Naive B cell (primary cell): ENCODE measurements at places on chromosomes 5 and 9.

DNA sequence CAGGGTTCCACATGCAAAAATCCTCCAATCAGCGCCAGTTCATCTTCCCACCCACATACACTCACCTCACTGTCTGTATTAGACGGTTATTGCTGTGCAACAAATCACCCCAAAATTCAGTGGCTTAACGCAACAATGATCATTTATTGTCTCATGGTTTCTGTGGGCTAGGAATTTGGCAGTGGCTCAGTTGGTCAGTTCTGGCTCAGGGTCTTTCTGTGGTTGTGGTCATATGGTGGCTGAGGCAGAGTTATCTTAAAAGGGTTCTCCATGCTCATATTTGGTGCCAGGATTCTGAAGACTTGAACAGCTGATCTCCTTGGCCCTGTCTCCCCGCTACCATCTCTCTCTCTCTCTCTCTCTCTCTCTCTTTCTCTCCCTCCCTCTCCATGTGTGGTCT is 12.9 kb downstream of the ZNF618 start:
- DNase-seq, result no peak

- DNase-seq, result peak; percentile 71
Observed at GRCh38 chr9:126781186-126782052, 23.4 kb upstream of the ZBTB43 start.

DNA sequence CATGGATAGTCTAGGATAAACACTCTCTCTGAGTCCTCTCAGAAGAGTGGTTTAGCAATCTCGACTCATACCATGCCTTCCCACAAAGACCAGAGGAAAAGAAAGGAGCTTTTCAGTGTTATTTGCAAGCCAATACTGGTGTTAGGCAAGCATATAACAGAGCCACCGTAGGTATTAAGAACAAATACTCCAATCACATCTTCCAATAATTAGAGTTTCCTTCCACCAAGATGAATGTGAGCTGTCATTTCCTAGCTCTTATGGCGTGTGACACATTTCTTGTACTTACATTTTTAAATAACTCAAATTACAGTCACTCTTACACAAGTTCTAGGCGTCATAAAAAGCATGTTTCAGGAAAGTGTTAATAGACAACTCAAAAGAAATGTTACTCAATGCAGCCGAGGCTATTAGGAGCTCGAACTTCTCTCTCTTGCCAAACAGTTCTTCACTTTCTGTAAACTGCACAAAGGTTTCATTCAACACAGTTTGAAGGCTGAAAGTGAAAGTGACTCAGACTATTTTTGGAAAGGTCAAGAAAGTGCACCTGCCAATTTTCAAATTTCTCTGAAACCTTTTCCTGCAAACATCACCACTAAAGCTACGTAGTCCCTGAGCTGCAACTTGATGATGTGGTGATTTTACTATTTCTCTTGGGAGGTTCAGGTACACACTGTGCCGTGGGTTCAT is 153.8 kb downstream of the AUH start:
- DNase-seq, result peak; percentile 40

GRCh38 chr5:57501414-57502201 is 19.0 kb upstream of the ACTBL2 start:
- DNase-seq, result no peak
